ENCODE measurements at places on chromosomes 4 and X.

DNA sequence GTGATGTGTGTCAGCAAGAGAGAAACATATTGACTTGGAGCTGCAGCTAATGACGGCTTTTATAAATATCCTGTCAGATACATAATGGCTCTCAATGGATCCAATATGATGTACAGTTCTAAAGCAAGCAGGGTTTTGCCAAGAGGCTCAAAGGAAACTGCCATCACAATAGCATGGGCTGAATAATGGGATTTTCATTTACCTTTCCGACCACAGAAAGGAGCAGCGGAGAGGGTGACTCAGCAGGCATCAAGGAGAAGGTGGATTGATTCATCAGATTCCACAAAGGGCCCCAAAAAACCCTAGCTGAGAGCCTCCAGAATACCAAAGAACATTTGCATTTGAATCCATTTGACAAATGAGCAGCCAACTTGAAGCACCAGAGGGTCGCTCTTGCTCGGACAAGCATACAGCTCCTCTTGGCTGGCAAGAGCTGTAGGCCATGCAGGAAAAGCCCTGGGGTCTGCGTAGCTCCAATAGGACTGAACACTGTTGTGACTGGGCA lies 355.7 kb upstream of the NOCT start:
- DNase-seq, result no peak

DNA sequence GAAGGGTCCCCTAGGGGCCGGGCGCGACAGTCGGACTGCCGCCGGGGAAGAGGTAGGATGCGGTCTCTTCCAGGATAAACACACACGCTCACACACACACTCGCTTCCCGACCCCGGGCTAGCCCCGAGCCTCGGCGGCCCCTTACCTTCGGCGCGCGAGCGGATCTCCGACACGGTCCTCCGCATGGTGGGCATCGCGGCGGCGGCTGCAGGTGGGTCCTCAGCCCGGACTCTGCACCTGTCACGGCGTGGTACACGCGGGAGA lies 294 bp downstream of the ATP8A1 start:
- DNase-seq, result no peak

DNA sequence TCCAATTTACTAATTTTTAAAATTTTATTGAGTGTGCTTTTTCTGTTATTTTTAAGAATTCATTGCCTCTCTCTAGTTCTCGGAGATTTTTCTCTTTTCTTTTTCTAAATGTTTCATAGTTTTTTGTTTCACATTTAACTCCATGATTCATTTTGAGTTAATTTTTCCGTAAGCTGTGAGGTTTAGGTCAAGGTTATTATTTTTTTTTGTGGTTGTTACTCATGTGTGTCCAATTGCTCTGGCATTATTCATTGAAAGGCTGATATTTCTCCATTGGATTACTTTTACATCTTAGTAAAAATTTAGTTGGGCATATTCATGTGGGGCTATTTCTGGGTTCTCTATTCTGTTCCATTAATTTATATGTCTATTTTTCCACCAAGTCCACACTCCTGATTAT lies 220.8 kb downstream of the MID1IP1 start:
- no peak for DNase-seq

DNA sequence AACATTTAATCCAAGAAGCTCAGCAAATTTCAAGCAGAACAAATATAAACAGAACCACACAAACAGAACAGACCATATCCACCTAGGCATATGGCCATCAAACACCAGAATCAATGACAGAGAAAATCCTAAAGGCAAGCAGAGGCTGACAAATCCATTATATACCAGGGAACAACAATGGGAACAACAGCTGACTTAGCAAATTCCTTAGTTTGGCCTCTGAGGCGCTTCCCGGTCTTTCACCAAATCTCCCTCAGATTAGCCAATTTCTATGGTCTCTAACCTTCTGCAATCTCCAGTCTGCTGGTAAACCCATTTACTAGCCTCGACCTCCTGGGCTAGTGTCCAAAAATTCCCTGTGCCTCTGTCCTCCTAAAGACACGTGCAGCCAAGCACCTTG lies 59.2 kb downstream of the GPR143 start:
- DNase-seq, result no peak

- no peak for DNase-seq
Measured at GRCh38 chrX:23201706-23202105, 132.9 kb upstream of the PTCHD1 start.

GRCh38 chrX:143683486-143683885 lies 37.1 kb downstream of the SPANXN2 start:
- no peak for DNase-seq

GRCh38 chr4:119118397-119118796 lies 17.2 kb upstream of the MYOZ2 start:
- peak; percentile 68 for DNase-seq

GRCh38 chr4:78766650-78767049 lies 9.5 kb upstream of the BMP2K start:
- no peak for DNase-seq

Measured in inflammatory macrophage treated with lipopolysaccharide for 1 hour (primary cell).